HuH-7 (cell line): ENCODE measurements at places on chromosomes 4 and X.
A peak's percentile ranks its signal among the peaks of the same experiment; 100 is the strongest.

- DNase-seq, result no peak
Observed at GRCh38 chr4:106301393-106302061, 14.5 kb downstream of the TBCK start.

GRCh38 chr4:52659722-52660261 lies 691 bp upstream of the USP46 start:
- DNase-seq, result peak; percentile 83

GRCh38 chr4:20426028-20426427 lies 174.3 kb downstream of the SLIT2 start:
- no peak for DNase-seq

DNA sequence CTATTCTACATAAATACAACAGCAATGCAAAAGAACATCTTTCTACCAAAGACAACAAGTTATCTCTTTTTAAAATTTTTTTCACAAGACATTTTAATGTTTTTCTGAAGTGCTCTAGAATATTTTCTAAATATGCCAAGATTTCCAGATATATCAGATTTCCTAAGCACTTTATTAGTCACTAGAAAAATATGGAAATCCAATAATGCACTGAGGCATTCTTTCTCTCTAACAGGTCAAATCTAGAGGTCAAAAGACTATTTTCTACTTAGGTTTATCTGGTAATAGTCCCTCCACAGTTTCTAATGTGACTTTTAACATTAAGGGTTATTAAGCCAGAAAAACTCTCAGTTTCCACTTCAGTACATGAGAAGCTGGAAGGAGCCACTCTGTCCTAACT lies 1041.2 kb upstream of the INTU start:
- DNase-seq, result no peak

- no peak for DNase-seq
Observed at GRCh38 chrX:70453024-70453618, 8.5 kb downstream of the DLG3 start.

- DNase-seq, result no peak
Observed at GRCh38 chr4:21879187-21879586, 69.4 kb downstream of the KCNIP4 start.

- DNase-seq, result no peak
Observed at GRCh38 chrX:40006106-40007017, 91.4 kb downstream of the BCOR start.

DNA sequence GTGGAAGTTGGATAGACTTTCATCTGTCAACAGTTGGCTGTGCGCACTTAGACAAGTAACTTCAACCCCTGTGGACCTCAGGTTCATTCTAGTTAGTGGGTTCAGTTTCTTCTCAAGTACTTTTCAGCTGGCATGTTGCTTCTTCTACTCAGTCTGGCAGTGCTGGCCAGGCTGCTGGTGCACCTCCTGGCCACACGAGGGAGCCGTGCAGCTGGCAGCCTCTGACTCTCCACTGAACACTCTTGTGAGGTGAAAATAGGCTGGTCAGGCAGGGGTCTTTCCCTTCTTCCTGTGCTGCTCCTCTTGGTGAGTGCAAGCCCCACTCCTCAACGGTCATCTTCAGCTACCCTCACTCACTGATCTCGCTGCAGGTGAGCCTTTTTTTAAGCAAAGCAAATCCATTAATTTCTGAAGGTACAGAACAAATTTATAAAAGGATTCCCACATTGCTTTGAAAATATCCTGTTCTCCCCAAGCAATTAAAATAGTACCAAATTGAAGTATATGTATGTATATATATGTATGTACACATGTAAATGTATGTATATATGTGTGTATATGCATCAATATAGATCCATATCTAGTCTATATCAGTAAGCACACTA lies 30.6 kb downstream of the LONRF3 start:
- peak; percentile 44 for DNase-seq

GRCh38 chr4:6271701-6272465 lies 2.2 kb downstream of the WFS1 start:
- DNase-seq, result no peak

DNA sequence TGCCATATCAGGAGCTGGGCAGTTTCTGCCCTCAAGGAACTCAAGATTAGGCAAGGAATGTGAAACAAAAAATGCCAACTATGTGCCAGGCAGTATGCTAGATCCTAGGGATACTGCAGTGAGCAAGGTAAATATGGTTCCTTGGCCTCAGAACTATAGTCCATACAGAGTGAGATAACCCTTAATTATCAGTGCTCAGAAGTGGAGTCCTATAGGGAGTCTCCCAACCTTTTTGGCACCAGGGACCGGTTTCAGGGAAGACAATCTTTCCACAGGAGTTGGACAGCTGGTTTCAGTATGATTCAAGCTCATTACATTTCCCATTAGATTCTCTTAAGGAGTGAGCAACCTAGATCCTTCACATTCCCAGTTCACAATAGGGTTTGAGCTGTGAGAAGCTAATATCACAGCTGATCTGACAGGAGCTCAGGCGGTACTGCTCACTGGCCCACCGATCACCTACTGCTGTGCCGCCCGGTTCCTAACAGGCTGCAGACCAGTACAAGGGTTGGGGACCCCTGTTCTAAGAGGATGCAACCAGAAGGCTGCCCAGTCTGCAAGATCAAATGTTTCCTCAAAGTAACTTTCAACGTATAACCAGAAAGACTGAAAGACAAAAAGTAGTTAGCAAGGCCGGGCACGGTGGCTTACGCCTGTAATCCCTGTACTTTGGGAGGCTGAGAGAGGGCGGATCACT lies 1.7 kb upstream of the SRP72 start:
- no peak for DNase-seq

- DNase-seq, result no peak
Observed at GRCh38 chr4:96149894-96150293, 310.0 kb downstream of the PDHA2 start.

GRCh38 chr4:152039023-152039481 lies 278.2 kb upstream of the GATB start:
- no peak for DNase-seq

- DNase-seq, result no peak
Observed at GRCh38 chr4:158051401-158052235, 121.2 kb downstream of the GASK1B start.

- no peak for DNase-seq
Observed at GRCh38 chr4:78019414-78019813, 37.7 kb upstream of the FRAS1 start.

DNA sequence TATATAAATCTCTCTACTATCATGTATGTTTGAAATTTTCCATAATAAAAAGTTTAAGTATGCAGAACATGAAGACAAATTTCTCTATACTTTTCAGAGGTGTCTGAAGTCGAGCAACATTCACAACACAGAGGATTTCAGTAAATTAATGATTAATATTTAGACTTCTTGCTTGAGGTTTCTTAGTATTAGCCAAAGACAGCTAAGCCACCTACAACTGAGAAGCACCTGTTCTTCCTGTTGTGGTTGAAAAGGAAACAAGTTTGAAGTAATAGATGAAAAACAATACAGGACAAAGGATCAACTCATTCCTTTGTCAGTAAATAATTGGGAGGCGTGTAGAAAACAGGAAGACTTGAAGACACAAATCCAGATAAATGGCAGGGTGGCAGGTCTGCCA lies 21.1 kb downstream of the SCML1 start:
- DNase-seq, result no peak

DNA sequence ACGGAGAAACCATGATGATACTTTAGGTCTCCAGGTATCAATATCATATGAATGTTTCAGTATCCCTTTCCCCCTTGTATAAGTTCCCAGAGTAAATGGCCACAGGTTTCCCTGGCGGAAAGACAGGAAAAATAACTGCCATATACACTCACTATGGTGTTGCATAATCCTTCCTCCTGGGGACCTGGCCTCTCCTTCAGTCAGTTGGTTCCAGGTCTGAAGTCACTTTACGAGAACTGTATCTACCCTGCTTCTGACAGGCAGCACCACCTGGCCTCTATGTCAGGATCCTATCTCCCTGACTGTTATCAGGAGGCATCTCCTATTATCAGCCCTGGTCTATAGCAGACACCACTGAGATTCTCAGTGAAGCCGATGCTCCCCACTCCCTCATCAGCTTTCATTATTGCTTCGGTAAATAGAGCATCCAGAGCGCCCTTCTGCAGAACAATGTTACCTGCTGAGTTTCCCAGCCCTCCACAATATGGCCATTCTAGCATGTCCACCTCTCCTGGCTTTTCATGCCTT lies 22.6 kb downstream of the HAUS3 start:
- DNase-seq, result no peak

DNA sequence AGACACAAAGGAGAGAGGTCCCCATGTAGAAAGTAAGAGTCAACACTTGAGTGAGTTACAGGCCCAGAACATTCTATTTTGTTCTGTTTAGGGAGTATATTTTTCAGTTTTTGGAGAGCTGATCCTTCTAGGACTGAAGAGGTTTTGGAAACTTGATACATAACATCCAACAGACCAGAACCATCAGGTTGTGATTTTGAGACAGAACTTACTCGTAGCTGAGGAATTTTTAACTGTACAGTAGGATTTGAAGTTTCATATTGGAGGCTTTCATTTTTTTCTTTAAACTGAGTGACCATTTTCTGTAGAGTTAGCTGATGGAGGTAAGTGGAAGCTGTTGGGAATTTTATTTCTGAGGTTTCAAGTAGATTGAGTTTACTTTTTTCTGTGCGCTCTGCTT lies 73.3 kb downstream of the NCAPG start:
- DNase-seq, result no peak

- DNase-seq, result no peak
Observed at GRCh38 chr4:176321589-176321988, 1.8 kb downstream of the SPCS3 start.

DNA sequence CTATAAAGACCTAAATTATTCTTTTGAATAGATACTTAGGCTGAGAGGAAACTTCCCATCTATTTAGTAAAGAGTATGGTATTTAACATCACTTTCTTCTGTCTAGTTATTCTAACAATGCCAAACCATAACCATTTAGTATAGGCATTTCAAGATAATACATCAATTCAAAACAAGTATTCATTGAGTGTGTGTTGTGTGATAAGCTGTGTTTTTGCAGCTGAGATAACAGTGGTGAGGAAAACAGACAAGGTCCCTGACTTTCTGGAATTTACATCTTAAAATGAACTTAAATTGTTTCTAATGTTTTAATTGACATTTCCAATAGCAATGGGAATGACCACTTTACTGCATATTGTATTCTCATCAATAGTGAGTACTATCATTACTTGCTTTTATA lies 22.4 kb upstream of the TSPAN5 start:
- DNase-seq, result no peak

DNA sequence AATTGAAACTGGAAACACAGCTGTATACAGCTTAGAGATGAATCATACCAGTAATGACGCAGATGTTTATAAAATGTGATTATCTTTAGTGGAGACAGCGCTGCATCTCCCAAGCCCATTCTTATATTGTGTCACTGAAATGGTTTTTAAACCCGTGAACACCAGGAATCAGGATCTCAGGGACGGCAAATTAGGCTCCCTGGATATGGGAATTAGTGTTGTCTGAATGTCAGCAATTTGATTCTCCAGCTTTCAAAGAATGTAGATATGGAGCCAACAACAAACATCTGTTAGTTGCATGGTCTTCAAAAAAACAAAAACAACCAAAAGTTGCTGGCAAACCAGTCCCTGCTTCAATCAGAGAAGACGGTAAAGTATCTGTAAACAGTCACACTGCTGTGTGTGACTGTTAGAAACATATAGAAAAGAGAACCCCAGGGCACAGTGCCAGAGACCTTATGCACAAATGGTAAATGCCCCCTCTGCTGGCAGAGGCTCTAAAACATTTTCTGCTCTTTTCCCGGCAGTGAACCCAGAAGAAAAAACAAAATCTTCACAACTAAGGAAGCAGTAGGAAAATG lies 351.9 kb upstream of the FTHL17 start:
- peak; percentile 6 for DNase-seq

- peak; percentile 40 for DNase-seq
Observed at GRCh38 chr4:42280327-42281095, 116.8 kb upstream of the SHISA3 start.

DNA sequence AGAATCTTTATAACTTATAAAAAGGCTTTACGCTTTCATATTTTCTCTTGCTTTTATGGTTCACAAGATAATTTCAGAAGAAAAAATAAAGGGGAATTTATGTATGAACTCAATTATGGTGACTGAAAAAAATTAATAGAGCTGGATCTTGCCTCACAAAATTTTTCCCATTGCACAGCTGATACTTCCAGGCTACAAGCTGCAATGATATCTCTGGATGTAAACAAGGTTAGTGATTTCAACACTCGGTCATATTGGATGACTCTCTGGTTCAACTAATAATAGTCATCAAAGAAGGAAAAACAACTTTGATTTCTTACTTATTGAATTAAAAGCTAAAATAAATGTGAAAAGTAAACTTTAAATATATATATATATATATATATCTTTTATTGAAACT lies 868.0 kb downstream of the FAT4 start:
- DNase-seq, result no peak

- no peak for DNase-seq
Observed at GRCh38 chrX:11267425-11267824, 25.8 kb upstream of the AMELX start.

GRCh38 chr4:10647846-10648245 lies 36.7 kb downstream of the CLNK start:
- no peak for DNase-seq

GRCh38 chrX:110394651-110395050 lies 36.0 kb downstream of the RTL9 start:
- no peak for DNase-seq

GRCh38 chrX:120238933-120239332 lies 11.7 kb upstream of the ZBTB33 start:
- DNase-seq, result no peak

GRCh38 chr4:17688011-17688441 lies 73.6 kb downstream of the MED28 start:
- DNase-seq, result no peak

DNA sequence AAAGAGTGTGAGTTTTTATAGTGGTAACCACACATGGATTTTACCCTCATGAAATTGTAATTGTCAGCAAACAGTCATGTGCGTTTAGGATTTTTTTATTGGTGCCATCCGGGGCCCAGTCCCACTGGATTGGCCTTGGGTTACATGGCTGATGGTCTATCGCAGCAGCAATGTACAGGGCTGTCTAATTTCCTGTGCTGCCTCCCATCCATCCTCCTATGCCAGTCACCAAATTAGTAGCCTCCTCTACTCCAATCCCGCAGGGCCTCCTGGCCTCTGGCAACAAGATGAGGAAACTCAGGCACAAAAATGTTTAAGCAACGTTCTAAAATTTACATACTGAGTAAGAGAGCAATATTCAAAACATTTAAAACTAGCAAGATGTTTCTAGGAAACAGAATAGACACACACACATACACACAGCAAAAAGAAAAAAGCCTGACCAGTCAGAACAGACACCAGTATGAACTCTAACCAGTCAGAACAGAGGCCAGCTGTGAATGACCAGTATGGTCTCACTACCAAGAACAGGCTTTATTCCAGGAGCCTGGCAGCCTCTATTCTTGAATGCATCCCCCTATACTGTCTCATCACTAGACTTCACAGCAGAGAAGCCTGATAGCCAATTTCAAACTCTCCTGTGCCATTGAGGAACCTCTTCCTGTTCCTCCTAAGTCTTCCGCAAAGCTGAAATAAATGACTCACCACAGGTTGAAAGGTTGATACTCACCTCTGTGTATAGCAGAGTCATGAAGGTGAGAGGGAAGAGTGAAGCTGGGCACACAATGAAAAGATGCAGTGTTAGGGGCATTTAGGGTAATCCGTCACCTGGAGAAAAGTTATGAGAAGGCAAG lies 42.6 kb downstream of the CHRNA9 start:
- DNase-seq, result no peak

- DNase-seq, result peak; percentile 82
Observed at GRCh38 chrX:40154853-40155588, 57.3 kb upstream of the BCOR start.
